NCI-H226 (cell line): ENCODE measurements at places on chromosomes 2 and 18.

DNA sequence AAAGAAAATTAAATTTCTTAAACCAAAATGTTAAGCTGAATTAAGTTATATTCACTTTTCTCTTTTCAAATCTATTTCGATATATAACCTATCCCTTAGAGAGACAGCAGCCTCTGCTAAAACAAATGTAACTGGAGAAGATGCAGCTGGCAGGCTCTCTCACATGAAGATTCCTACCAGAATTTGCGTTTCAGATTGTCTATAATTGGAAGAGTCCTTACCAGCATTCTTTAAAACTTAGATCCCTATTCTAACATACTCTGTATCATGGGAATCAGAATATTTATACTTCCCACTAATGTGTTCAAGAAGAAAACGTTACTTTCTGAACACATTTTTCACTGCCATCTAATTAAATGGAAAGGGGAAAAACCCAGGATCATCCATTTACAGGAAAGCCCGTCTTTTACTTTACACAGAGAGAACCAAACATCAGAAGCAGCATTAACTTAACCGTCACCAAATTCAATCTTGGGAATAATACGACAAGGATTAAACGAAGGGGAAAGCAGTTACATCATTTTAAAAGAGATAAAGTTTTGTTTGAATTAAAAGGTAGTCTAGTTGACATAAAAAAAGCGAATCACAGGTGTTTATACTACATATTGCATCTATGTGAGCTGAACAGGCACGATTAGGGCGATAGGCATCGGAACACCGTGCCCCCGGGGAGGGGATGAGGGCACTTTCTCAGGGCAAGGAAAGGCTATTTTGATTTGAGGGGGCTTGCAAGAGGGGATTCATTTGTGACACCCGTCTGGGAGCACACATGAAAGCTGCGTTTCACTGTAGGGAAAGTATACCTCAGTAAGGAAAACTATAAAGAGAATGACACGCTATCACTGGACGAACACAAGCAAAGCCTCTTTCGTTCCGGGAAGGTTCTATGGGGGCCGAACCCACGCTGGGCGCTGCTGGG, 1.3 kb downstream of the PTPN2 start:
- DNase-seq = no peak

DNA sequence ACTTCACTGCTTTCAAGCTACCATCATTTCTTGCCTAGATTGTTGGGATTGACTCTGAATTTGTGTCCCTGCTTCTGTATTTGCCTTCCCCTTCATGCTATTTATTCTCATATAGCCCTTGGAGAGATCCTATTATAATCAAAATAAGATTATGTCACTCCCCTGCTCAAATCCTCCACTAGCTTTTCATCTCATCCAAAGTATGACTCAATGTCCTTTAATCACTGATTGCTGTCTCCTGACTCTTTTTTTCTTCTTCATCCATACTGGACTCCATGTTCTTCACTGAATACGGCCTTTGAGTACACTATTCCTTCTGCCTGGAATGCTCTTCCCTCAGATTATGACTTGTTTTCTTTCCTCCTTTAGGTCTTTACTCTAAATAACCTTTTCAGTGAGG, 5.0 kb downstream of the RBKS start:
- DNase-seq = no peak

GRCh38 chr2:205902041-205902899, 183.7 kb downstream of the INO80D start:
- DNase-seq = no peak

DNA sequence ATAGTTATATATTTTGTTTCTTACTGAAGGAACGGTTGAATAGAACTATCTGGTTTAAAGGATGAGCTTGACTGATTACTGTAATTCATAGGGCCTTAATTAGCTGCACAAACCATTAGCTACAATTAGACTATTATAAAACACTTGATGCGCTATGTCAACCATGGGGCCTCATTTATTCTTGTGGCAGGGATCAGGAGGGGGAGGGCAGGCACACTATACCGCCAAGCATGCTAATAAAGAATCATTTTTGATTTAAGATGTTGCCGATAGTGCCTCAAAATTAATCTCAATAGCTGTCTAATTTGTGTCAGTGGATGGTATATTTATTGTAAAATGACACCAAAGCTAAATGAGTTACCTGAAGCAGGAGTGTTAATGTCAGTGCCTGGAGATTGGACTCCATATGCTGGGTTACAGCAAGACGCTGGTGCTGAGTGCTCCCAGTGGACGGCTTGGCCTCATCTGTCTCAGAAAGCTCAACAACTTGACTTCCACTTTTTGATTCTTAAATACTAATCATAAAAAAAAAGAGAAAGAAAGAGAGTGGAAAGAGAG, 1007.0 kb upstream of the CELF4 start:
- no peak for DNase-seq
